ENCODE measurements at places on chromosomes 2 and 18.

GRCh38 chr18:76604935-76605240 is 109.8 kb upstream of the ZNF516 start:
- DNase-seq: no peak

DNA sequence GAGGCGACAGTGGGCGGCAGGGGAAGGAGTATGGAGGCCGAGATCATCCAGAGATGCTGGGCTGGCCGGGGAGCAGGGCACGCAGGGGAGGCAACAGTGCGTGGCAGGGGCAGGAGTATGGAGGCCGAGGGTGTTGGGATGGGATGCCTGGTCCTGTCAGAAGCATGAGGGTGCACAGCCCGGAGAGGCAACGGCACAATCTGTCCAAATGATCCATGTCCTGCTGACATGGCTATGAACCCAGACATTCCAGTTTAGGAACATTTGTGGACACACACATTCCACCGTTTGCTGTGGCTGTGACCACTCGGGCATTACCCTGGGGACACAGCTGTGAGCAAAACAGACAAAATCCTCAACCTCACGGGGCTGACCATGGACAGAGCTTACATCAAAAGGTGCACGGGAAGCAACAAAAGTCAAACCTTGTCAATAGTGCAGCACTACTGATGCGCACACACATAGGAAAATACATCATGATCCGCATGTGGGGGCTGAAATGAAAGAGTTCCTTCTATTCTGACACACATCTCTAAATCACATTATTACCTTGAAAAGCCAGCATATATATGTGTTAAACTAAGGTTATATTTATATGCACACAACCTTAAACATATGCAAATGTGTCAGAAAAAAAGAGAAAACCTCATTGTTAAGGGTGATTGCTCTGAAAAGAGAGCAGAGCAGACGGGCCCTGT is 144.0 kb upstream of the GPC1 start:
- no peak for DNase-seq

DNA sequence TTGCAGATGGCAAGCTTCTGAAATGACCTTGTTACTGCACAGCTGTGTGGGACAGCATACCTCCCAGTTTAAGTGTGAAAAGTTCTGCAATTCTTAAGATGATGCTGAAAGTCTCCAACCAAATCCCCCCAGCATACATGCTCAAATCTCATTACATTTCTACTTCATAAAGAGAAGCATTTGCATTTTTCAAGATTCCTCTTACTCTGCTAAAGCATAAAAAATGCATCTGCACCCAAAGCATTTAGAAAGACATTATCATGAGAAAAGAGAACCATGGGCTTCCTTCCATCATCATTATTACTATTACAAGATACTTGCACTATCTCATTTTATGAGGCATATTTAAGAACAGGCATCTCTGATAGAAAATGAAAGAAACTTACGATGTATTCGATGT is 236.9 kb upstream of the REV1 start:
- DNase-seq: no peak

DNA sequence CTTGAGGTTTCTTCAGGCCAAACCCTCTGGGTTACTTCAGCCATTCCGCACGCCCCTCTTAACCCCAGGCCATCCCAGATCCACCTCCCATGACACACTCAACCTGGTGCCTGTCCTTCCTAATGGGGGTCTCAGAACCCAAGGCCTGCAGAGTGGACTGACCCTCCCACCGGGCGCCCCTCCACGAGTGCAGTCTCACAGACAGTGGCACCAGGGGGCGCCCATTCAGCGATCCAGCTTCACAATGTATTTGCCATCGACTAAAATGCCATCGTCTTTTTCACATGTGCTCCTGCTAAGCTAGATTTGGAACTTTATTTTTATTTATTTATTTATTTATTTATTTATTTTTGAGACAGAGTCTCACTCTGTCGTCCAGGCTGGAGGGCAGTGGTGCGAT is 38.5 kb downstream of the INPP5D start:
- peak; percentile 7 for DNase-seq

DNA sequence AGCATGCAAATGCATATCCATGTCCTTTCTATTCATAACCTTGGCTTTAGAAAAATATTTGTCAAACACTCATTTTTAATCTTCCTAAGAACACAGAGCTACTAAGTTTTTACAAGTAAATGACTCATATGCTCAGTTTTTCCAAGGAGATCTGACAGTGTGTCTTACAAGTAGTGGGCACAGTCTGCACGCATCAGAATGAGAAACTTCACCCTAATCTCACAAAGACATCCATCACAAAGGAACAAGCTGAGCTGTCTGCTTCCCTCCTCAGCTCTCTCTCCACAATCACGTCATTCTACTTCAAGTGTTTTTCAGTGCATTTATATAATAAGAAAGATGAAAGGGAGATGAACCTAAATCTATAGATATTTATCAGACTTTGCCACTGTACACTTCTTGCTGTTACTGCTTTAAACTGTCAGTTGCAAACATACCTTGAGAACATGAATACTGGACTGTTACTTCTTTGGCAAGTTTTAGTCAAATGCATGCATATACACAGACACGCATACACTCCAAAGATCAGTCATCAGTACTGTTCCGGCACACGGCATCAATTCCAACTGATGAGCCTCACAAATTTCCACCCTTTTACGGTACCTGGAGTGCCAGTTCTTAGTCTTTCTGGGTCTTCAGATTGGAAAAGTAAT is 75.7 kb downstream of the RBMS1 start:
- peak; percentile 91 for DNase-seq

DNA sequence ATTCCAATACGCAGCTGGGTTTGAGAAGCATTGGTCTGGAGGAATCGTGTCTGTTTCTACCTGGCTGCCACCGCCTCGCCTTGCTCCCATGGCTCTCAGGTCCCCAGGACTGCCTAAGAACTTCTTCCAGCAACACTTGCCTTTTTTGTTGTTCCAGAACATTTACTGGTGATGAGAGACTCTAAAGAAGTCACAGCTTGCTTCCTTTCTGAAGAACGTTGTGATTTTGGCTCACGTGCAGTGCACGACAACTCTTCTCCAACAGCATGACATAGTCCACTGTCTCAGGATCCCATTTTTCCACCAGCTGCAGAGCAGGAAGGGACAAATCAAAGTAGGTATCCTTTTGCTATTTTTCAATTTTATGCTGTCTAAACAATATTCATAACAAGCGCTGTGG is 940.9 kb downstream of the SLC4A3 start:
- DNase-seq: no peak

- no peak for DNase-seq
Measured at GRCh38 chr2:238290091-238290509, 1.7 kb upstream of the PER2 start.

DNA sequence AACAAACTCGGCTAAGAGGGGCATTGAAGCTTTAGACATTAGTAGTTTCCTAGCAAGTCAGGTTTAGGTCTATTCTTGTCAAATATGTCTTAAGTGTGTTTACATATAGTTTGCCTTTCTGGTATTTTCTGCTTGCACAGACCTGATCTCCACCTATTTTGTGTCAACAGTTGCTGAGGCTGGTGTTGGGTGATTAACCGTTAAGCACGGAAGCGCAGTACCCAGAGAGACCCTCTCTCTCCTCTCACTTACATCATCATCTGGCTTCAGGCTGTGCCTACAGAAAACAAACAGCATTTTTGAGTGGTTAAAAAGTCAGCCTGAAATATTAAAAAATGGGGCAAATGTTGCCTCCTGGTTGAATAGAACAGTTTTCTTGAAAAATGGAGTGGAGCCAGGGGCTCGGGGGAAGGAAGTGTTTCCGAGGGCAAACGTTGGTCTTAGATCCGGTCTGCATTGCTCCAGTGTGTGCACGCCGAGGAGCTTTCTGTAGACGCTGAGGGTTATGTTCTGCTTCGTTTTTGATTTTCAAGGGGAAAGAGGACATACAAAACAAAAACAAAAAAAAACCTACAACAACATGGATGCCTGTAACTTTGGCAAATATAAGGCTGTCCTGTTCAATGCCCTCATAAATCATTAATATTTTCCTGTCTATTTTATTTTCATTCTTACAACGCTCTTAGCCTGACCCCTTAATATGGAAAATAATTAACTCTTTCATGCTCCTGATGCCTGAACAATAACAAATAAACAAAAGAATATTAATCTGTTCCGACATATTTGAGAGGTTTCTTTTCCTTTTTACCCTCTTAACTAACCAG is 120.8 kb downstream of the MEIS1 start:
- DNase-seq: peak; percentile 49

- peak; percentile 41 for DNase-seq
Measured at GRCh38 chr2:238286551-238286950, 1.9 kb downstream of the PER2 start.

DNA sequence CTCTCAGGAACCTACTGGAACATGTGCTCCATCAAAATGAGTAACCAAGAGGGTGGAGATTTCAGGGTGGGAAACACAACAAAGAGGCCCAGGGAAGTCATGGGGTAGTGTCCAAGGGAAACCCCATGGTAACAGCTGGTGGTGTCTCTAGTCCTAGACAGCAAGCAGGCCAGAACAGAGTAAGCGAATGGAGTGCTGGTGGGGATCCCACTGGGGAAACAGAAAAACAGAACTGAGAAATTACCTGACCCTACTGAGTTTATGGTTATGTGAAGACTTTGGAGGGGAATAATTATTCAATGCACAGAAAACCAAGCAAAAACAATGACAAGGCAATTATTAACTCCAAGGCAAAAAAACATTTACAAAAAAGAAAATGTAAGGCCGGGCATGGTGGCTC is 16.9 kb downstream of the ERCC3 start:
- no peak for DNase-seq

DNA sequence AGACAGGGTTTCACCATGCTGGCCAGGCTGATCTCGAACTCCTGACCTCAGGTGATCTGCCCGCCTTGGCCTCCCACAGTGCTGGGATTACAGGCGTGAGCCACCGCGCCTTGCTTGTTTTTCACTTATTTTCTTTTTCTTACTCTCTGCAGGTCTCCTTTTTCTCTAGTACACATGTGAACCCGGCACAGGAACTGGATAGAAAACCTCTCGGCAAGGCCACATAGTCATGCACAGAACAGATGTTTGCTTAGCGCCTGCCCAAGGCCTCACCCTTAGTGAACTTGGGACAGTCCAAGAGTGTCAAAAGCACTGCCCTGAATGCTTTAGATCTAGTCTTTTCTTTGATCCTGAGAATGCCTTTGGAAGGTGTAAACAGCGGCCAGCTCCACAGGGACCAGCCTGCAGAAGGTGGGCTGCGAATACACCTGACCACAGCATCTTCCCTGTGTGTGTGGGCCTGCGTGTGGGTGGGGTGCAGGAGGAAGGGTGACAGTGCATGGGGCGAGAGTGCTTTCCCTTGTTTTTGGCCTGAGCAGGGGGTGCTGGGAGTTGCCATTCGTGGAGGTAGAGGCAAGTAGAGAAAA is 27.0 kb downstream of the IMPA2 start:
- no peak for DNase-seq

DNA sequence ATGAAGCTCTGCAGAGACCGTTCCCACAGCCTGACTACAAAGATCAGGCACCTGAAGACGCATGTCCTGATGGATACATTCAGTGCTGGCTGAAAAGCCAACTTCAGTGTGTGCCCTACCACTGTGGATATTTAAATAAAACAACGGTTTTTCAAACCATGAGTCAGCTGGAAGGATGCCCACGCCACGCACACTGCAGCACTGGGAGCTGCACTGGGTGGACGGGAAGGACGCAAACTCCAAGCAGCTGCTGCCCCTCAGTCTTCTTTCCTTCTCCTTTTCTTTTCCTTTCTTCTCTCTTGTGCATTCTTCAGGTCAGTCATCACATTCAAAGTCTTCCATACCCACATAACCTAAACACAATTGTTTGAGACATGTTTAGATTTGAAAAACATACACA is 7.9 kb downstream of the TMEM18 start:
- peak; percentile 30 for DNase-seq

DNA sequence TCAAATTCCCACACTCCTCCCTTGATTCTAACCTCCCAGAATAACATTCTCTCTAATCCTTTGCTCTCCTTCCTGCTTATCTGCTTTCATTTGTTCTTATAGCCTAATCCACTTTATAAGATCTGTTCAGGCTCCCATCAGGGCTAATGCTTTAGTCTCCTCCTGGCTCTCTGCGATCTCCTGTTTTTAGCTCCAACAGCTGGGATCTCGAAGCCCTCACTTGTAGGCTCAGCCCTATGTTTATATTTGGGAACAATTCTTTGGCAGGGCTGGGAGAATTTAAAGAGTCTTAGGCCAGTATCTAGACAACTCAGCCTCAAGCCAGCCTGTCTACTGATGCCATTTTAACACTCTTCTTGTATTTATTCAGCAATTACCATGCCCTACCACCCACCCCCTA is 27.2 kb upstream of the RAPH1 start:
- no peak for DNase-seq

- peak; percentile 73 for DNase-seq
Measured at GRCh38 chr18:25233528-25234321, 118.2 kb downstream of the ZNF521 start.

DNA sequence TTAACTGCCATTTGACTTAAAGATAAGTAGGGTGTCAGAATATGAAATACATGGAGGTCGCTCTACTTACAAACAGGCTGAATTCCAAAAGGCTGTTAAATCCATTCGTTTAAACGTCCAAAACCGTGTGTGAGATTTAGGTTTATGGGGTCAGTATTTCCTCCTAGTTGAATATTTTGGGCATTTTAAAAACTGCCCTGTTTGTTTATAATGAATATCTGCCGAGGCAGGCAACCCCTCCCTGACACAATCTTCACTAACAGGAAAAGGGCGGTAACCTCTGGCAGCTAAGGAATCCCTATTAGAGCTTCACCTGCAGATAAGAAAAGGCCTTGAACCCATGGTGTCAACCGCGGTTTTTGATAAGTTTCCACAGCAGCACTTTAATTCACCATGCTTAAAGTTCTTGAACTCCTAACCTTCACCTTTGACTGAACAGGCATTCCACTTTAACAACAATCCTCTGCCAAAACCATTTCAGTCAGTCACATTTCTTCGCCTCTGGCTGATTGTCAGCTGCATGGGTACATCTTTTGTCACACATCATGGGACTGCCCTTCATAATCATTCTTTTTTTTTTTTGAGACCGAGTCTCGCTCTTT is 17.8 kb downstream of the TRAK2 start:
- no peak for DNase-seq

- no peak for DNase-seq
Measured at GRCh38 chr2:39838589-39838988, 59.5 kb upstream of the THUMPD2 start.

GRCh38 chr2:20704886-20705285 is 37.9 kb downstream of the GDF7 start:
- DNase-seq: no peak

GRCh38 chr2:59449274-59449673 is 1104.2 kb downstream of the BCL11A start:
- no peak for DNase-seq

GRCh38 chr2:43553341-43553855 is 42.4 kb downstream of the THADA start:
- no peak for DNase-seq

DNA sequence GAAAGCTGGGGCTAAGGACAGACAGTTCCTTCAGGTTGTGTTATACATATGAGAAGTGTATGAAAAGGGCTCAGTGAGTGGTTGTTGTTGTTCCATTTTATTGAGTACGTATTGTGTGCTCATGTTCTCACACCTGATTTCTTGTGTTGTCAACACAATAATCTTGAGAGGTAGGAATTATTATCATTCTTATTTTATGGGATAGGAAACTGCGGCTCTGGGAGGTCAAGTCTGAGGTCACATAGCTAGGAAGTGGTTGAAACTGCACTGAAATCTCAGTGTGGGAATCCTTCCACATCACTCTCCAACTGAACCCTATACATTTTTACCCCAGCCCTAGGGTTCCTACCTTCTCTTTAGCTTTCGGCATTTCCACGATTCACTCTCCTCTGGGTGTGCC is 124.2 kb upstream of the CXCR4 start:
- no peak for DNase-seq

Data from fibroblast of skin of right biceps (primary cell).